ENCODE measurements at places on chromosomes 4 and X.

- no peak for DNase-seq
These were observed 14.2 kb upstream of the RBM3 start for GRCh38 chrX:48560056-48560455.

GRCh38 chr4:112128452-112128851, 16.8 kb upstream of the FAM241A start:
- DNase-seq, result no peak

DNA sequence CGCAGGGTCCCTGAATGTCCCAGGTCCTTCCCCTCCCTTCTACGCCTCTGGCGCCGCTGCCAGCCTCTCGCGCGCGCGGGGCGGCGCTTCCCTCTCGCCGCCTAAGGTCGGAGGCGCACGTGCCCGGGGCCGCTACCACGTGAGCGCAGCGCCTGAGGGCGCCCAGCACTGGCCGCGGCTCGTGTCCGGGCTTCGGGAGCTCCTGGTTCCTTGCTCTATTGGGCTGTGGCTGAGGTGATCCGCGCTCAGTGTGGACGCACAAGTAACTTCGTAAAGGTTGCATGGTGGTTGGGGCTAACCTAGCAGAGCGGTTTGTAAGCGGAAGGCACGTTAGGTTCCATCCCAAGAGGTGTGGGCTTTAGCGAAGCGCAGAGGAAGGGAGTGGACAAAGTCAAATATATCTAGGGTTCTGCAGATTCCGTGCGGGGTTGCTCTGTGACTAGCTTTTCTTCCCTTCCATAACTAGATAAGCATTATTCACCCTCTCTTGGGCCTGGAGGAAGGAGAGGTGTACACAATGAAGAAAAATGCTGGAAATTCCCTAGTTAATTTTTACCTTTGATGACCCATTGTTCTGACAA, 1.8 kb downstream of the TLL1 start:
- peak; percentile 70 for DNase-seq

- peak; percentile 11 for DNase-seq
These were observed 52.8 kb downstream of the NPFFR2 start for GRCh38 chr4:72084587-72085011.

DNA sequence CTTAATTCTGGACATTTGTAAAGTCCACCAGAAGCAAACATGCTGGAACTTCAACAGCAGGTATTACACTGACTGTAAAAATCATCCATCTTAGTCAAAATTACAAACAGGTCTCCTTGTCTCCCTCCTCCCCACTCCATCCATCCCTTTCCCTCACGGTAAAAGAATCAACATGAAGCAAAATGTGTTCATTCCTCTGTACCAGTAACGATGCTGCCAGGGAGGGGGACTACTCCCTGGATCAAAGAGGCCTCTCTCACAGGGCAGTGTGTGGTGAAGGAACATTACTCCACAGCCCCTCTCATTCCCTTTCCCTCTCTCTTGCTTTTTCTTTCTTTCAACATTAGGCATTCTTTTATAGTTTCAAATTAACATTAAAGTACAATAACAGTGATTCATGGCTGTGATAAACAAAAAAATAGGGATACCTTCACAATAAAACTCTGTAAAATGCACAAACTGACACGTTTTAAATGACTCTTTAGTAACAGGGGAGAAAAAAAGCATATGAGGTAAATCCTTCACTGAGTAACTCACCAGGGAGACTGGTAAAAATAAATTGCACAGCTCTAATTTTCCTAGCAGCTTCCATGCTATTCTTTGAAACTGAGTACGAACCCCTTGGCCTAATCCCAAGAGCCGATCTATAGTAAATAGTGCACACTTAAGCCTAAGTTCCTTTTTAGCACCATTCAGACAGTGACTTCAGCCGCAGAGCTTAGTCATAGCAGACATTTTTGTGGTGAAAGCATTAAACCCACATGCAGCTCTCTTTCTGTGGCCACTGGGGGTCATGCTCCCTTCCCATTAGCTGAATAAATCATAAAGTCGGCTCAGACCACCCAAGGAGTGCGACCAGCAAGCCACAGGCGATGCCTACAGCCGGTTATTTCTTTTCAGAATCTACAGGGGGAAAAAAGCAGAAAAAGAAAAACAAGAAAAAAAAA, 215.6 kb upstream of the GYPA start:
- DNase-seq, result peak; percentile 77

DNA sequence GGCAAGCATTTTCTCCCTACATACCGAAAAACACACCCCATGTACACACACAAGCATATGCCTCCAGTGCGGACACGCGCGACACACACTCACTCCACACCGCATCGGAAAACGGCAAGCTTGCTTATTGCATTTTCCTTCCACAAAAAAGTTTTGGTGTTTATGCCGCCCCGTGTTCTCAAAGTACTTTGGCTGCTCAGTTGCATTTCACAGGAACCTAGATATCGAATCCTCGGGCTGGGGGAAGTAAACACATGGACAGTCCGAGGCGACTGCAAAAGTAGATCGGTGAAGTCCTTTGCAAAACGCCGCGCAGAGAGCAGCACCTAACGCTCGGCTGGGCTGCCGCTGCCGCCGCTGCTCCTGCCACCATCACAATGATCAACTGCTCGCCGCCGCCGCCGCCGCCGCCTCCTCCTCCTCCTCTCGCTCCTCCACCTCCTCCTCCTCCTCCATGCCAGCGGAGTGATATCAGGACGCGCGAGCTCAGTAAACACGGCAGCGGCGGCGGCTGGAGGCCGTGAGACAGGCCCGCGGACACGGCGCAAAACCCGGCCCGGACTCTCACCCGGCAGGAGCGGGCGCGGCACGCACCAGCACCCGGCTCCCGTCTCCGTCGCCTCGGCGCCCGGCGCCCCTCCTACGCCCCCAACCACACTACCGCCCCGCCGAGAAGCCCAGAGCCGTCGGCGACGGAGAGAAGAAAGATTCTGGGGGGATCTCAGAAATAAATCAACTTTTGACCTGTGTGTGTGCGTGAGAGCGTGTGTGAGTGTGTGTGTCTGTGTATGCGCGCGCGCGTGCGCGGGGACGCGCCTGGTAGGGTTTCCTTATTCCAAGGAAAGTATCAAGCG, at the start of gene MAML3:
Gene MAML3, minus strand, starts transcription at position 467 of the 854 bp plus-strand sequence. CDS start 857 bp downstream, outside the sequence.
- peak; percentile 96 for DNase-seq

DNA sequence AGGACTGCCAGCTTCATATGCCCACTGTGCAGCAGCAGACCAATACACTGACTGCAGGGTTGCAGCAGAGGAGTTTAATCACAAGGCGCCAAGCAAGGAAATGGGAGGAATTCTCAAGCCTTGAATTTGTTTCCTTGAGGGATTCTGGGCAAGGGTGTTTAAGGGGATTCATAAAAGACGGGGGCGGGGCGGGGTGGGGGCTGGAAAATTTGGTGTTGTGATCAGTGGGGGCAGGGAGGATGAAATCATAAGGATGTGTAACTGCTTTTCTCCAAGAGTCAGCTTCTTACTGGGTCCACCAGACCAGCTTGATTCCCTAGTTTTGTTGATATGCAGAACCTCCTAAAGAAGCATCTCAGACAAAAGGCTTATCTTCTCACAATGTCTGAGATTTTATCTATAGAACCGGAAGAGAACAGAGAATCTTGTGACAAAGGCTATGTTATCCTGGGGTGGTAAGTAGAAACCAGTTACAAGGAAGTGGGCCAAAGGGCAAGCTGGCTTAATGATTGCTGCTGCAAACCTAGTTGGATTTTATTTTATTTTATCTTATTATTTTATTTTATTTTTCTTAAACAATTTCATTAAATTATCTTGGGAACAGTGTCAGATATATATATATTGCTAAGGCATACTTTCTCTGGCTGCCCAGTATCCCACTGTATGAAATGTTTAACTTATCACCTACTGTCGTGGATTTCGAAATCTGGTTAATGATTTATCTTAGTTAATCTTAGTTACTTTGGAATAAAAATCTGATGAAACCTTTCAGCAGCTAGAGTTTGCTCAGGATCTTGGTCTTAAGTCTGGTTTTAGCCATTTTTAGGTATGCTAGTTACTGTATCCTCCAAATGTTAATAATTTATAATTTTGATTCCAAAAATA, 276.4 kb downstream of the RPA4 start:
- DNase-seq, result peak; percentile 22

- peak; percentile 75 for DNase-seq
These were observed 60.7 kb downstream of the HPGD start for GRCh38 chr4:174461466-174462106.

DNA sequence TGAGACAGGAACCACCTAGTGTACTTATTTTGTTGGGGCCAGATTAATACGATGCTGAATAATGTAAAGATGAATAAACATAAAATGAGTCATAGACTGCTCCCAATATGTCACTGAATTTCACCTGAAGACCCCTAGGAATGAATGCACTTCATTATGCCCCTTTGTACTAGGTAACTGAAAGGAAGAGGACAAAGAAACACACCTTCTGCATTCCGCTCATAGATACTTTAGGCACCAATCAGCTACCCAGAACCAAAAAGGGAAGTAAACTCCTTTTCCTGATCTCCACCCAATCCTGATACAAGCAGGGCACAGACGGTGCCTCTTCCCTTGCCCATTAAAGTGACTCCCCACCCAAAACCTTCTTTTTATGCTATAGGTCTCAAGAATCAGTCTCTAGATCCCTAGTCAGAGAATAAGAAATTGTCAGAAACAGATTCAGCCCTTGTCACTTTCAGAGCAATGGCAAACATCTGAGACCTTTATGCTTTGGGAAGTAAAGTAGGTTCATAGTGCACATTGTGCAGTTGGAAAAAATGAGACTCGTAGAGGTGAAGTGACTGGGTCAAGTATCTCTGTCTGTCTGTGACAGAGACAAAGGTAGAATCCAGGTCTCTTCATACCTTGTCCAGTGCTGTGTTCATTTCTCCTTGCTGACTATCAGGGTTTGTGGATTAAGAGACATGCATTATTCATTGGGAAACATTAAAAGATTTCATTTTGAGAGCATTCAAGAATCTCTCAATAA, 2.3 kb downstream of the GPR174 start:
- no peak for DNase-seq

- DNase-seq, result no peak
These were observed 36.0 kb downstream of the SLC9A7 start for GRCh38 chrX:46722742-46723568.

GRCh38 chr4:24856586-24856985, 56.3 kb downstream of the CCDC149 start:
- DNase-seq, result no peak

GRCh38 chr4:11106759-11107158, 321.9 kb downstream of the HS3ST1 start:
- peak; percentile 26 for DNase-seq

DNA sequence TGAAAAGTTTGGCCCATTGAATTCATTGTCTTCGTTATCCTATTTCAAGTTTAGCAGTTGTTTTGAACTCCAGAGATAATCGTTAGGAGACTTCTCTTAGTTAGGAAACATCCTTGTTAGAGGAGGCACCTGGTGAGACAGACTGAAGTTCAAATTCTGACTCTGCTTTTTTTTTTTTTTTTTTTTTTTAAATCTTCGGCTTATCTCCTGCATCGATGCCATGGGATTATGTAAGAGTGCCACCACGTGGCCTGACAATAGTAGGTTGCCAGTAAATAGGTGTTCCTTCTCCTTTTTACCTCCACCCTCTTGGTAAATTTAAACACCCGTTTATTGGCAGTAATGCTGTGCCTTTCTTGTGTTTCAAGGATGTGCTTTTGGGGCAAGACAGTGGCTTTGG, 149.3 kb downstream of the SOWAHB start:
- DNase-seq, result peak; percentile 56

DNA sequence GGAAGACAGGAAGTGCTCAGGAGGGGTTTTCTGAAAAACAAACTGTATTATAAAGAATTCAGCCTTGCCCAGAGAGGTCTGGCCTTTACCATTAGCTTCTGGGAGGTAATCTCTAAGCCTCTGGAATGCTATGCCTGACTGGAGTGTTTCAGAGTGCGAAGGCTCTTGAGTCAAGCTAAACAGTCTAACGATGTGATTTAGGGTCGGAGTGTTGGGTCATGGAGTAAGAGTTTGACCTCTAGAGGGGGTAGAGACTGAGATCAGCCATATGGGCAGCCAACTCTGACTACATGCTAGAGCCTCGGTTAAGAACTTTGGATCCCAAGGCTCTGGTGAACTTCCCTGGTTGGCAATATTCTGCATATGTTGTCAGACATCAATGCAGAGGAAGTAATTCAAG, 15.0 kb downstream of the BOD1L1 start:
- no peak for DNase-seq

GRCh38 chr4:173485164-173485563, 44.9 kb downstream of the HAND2 start:
- no peak for DNase-seq

DNA sequence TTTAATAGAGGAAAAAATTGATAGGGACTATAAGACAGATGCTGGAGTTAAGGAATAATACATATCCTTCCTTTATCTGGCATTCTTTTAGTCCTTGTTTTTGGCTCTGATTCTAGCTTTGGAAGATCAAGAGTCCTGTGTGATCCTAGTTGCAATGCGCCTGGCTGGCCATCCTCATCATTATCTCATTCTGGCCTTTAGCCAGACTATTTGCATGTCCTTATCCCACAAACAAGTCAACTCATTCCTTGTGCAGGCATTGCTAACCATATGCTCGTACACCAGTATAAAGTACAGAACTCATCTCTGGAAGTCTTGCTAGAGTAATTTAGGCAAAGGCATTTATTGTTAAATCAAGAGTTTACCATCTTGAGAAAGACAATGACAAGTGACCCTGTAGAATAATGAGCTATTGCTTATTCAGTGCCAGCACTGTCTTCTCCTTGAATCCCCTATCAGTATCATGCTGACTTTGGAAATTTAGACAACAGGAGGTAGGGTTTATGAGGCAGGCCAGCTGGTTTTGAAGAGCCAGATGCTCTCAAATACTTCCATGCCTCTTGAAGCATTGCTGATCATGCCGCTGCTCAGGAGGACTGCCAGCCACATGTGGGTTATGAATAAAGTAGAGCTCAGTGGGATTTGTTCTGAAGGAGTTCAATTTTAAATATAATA, 1730.3 kb upstream of the TENM3 start:
- DNase-seq, result no peak

- DNase-seq, result no peak
These were observed 101.5 kb downstream of the KDM6A start for GRCh38 chrX:44974451-44974850.

DNA sequence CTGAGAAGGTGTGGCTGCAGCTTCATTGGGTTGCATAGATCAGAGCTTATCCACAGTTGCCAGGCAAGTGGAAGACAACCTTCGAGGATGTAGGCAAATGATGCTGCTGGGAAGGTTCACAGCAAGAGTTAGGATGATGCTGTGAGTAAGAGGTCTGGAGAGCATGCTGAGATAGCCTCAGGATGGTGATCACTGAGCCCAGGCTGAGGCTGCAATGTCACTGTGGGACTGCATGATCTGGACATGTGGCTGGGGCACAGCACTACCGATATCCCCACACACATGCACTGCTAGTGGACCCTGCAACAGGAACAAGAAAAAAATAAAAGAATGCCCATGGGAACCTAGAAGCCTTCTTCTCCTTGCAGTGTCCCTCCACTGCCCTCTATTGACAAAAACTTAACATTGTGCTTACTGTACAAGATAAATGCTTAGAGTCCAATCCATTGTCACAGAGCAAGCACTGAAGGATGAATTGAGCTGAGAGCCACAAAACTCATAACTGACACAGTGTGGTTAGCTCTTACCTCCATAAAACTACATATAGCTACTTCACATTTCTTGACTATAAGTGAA, 105.6 kb downstream of the CNKSR2 start:
- peak; percentile 55 for DNase-seq

Data from hepatocyte (in vitro differentiated cells).